ENCODE measurements at places on chromosomes 11 and 22.

DNA sequence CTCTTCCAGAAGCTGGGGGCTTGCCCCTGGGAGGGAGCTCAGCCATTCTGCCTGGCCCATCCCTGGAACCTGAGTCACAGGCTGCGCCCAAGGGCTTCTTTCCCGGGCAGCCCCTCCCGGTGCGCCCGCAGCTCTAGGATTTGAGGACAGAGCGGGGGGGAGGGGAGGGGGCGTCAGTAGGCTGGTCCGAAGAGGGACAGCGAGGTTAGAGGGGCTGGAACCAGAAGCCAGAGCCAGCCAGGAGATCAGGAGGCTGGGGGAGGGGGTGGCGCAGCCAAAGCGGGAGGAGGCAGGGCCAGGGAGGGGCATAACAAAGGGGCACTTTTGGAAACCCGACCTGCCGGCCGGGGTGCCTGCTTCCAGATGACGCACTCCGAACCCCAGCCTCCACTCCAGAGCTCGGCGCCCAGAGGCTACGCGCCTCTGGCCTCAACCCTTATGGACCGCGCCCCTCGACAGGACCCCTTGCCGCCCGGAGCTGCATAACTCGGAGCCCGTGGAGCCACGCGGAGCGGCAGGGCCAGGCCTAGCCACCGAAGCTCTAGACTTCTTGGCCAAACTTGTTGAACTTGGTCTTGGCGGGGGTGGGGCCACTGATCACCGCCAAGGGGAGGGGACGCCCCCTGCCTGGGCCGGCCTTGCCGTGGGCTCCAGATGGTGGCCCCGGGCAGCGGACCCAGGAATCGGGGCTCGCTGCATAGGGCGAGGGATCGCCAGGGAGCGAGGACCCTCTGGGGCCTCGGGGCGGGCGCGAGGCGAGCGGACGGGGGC, 744 bp downstream of the PACSIN3 start:
- peak; percentile 67 for DNase-seq

- no peak for DNase-seq
Measured at GRCh38 chr22:17201285-17201945, 17.8 kb downstream of the ADA2 start.

- no peak for DNase-seq
Measured at GRCh38 chr22:37677493-37677974, 2.1 kb downstream of the LGALS1 start.

- DNase-seq: no peak
Measured at GRCh38 chr22:35656284-35656752, 8.1 kb downstream of the APOL6 start.

DNA sequence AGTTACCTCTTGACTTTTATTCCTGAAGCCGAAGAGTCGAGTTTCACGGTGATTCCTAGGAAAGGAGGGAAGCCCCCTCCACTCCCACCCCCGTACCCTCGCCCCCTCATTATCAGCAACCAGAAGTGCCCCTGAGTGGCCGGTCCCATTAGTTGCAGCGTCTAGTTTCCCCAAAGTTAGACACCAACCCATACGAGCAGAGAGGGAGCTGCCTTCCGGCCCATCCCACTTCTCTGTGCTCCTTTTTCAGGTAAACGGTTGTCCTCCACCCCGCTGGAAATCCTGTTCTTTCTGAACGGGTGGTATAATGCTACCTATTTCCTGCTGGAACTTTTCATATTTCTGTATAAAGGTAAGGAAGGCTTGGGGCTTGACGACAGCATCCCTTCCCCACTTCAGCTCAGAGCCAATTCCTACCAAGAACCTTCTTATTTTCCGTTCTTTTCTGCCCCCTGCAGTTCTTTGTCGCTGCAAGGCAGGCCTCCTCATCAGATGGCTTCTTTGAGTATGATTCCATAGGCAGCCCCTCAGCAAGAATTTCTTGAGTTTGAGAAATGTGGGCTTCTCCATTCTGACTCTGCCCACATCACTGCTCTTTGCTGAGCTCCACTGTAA, 701 bp downstream of the TMEM216 start:
- no peak for DNase-seq

- DNase-seq: no peak
Measured at GRCh38 chr11:117716521-117717440, 80.2 kb downstream of the DSCAML1 start.

GRCh38 chr11:64327993-64328392, 10.1 kb downstream of the PRDX5 start:
- no peak for DNase-seq

GRCh38 chr11:65541093-65541982, 16.5 kb downstream of the SCYL1 start:
- DNase-seq: peak; percentile 48

DNA sequence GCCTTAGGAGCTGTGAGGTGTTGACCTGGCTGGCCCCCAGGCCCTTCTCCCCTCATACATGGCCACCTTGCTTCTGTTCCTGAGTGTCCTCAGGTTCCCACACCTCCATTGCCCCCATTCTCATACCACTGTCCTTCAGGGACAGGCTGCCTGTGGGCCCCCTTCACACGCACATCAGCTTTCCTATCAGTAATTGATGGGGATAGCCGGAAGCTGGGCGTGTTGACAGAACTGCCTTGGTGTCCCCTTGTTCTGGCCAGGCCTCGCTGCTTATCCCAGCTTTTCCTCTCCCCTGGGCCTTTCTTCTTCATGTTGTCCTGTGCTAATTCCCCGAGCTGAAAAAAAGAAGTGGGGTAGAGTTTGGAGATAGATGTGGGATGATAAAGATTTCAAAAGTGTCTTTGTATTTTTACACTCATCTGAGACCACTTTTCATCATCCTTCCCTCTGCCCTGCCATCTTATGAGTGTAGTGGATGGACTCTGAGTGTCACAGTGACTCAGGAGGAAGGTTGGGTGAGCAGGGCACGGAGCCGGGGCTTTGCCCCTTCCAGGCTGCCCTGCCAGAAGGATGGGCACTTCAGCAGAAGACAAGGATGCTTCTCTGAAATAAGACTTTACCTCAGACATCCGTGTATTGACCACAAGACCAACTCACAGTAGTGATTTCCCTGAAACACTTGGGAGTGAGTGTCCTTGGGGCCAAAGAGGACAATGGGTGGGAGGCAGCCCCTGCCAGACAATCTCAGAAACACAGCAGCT, 42.8 kb downstream of the MED15 start:
- DNase-seq: no peak

GRCh38 chr22:46731246-46732040, 6.6 kb downstream of the CERK start:
- DNase-seq: no peak

GRCh38 chr11:82305123-82305522, 428.5 kb downstream of the FAM181B start:
- no peak for DNase-seq

DNA sequence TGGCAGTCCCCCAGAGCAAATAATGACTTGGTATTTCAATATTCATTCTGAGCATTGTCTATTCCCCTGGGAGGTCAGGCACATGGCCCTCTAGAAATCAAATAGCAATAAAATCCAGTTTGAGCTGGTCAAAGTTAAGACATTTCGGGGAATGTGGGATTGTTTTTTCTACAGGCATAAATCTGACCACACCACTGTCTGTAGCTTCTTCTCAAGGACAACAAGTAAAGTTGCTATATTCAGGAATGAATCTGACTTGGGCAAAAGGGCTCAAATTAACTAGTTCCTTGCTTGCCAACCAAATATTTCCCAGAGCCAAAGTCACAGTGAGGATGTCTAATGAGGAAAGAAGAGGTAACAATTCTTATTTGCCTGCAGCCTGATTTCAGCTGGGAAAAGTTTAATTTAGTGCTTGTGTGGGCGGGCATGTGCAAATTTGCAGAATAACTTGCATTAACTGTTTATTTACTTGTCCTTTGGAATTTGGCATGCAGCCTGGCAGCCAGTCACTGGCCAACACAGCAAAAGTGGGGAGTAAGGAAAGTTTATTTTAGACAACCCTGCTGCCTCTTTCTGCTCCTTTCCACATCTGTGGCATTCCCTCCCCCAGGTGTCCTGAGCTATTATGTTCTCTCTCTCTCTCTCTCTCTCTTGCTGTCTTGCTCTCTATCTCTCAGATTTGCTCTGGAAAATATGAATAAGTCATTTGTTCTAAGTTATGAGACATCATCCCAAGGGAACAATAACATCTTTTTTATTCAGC, 51.2 kb upstream of the ARHGAP20 start:
- DNase-seq: peak; percentile 40

GRCh38 chr11:39569789-39570188, 1889.7 kb downstream of the LRRC4C start:
- no peak for DNase-seq

- DNase-seq: no peak
Measured at GRCh38 chr22:36037102-36037758, 8.6 kb upstream of the RBFOX2 start.

DNA sequence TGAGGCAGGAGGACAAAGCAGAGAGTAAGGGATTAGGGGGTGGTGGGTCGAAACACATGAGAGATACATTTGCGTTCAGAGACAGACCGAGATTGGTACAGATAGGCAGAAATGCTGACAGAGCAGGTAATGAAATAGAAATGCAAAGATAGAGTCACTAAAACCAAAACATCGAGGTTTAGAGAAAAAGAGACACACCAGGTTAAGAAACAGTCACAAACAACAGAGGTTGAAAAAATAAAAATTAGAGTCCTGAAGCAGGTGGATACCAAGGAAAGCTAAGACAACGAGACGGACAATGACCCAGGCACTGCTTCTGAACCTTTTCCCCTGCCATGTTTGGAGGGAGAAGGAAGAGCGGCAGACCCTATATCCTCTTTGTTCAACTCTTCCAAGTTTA, 1.2 kb upstream of the MAPK1 start:
- DNase-seq: no peak

GRCh38 chr22:22748297-22748743, 103.9 kb downstream of the GGTLC2 start:
- DNase-seq: no peak

DNA sequence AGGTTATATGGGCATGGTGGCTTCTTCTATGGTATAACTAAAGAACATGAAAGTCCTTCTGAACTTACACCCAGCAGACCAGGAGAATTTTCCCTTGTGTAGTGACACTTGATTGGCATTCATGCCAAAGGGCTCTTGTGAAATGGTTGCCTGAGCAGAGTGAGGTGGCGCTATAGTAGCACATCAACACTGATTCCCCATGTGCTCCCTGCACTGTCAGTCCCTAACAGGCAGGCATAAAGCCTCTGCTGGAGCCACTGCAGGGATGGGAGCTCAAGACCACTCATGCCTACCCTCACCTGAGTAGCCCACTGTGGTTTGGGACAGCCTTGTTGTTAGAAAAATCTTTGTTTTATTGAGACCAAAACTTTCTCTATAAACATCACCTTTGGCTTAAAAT, 92.6 kb upstream of the LIN7C start:
- DNase-seq: no peak
